ENCODE measurements at places on chromosomes 3 and 15.

GRCh38 chr3:77240072-77240650 lies 200.3 kb downstream of the ROBO2 start:
- DNase-seq: no peak

DNA sequence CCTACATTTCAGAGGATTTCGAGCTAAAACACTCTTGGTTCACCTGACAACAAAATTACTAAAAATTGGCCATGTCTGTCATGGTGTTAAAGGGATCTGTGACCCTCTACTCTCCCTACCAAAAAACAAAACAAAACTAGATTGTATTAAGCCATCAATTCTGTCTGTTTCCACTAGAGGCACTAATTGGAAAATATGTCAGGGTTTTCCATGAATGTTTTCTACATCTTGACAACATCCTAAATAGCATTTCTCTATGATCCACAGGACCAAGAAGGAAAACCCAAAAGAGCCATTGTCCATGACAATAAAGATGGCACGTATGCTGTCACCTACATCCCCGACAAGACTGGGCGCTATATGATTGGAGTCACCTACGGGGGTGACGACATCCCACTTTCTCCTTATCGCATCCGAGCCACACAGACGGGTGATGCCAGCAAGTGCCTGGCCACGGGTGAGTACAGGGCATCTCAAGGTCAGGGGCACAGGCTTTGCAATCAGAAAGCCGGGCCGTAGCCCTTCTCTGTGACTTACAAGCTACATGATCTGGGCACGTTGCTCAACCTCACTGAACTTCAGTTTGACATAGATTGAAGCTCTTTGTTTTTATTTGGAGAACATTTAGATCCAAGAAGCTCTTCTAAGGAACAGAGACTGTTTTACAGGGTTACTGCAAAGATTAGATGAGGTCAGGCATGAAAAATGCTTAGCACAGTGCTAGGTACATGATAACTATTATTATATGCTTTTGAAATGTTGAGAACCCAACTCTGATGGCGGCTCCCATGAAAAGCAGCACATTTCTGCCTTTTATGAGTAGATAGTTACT lies 74.8 kb downstream of the DNASE1L3 start:
- no peak for DNase-seq

DNA sequence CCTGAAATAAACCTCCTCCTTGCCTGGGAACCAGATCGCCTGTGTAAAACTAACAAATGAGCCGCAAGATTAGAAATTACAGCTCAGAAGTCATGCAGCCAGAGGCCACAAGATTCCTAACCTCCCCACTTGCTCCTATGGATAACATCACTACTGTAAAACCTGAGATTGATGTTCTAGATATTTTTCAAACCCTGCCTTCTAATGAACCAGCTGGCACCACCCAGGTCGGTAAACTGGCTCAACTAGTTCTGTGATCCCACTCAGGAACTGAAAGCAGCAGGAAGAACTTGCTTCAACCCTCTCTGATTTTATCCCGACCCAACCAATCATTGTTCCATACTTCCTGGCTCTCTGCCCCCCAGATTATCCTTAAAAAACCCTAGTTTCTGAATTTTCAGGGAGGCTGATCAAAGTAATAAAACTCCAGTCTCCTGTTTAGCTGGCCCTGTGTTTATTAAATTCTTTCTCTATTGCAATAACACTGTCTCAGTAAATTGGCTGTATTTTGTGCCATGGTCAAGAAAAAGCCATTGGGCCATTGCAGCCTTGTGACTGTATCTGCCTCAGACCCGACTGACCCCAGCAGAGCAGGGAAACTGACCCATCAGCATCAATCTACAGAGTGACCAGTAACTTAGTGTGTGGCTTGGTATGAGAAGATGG lies 98.9 kb downstream of the RPLP1 start:
- no peak for DNase-seq

DNA sequence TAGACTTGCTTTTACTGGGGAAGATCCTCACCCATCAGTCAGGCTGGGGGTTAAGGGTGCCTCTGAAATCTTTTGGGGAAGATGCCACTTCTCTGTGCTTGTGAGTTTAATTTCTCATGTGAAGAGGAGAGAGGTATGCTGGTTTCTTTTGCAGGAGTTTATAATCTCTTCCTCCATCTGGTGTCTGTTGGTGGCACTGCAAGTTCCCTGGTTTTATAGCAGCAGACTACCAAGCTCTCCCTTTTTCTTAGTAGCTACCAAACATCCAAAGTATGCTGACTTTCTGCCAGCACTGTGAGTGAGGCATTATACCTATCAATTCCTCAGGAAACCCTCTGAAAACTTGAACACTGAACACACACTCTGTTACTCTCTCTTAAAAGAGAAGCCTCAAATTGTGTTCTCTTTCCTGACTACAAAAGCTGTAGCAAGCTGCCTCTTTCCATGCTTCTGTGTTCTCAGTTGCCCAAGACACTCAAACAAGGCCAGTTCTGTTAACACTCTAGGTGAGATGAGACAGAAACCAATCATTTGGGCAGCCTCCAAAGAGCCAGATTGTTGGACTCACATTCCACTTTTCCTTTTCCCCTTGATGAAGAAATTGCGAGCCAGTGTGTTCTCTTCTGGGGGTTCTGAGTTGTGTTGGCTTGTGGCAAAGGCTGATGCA lies 299.5 kb downstream of the GAP43 start:
- no peak for DNase-seq

DNA sequence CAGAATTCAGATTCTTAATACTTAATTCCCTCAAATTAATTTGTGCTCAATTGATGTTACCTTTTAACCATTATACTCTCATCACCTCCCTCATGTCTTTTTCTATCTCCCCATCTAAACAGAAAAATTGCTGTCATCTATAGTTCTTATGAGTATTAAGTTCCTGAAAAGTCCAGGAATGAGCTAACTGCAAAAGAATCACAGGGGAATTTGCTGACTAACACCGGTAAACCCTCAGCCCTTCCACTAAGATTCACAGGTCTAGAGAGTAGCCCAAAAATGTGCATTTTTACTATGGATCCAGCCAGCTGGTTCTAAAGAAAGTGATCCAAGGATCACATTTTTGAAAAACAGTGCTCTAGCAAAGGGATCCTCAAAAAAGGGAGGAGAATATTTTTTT lies 67.0 kb downstream of the SETD2 start:
- DNase-seq: no peak

DNA sequence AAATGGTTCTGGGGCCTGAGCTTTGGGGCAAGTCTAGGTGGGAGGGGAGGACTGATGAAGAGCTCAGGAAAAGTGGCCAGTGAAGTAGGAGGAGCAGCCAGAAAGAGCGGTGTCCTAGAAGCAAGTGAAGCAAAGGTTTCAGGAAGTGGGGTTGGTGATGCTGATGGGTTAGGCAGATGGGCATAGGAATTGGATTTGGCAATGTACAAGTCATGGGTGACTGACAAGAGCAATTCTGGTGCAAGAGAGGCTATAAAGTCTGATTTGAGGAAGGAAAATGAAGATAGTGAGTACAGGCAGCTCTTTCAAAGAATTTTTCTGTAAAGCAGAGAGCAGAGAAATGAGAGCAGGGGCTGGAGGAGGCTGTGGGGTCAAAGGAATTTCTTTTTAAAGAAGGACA lies 19.7 kb downstream of the ALPK3 start:
- no peak for DNase-seq

DNA sequence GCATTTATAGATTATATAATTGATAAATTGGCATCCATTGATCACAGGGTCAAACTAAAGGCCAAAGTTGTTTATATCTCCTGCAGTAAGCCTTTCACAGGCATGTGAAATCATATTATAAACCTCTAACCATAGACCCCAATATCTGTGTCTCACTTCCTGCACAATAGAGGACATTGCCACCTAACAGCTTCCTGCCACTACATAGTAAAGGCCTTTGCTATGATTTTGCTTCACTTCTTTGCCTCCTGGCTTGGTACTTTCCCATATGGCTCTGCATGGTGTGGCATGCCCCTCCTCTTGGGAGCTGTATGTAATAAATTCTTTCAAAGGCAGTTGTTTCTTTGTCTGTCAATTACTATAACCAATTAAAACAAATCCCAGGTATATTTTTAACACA lies 20.4 kb downstream of the ZNF662 start:
- DNase-seq: no peak

GRCh38 chr15:62502451-62502850 lies 337.4 kb upstream of the C2CD4B start:
- no peak for DNase-seq

DNA sequence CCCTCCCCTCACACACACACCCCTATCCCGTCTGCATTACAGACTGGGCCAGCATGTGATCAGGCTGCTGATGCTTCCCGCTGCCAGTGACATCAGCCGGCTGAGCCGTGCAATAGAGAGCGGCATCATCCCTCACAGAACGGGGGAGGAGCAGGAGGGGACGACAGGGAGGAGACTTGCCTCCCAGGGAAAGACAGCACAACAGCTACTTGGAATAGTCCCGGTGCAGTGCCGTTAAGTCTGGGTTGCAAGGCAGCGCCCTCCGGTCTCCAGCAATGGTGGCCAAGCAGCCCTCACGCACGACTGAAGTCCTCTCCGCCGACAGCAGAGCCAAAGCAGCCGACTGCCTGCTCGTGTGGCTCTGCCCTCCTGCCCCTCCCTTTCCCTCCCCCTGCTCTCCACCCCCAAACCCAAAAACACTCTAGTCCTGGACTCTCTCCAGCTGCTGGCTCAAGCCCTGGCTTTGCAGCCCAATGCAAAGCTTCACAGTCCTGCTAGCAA lies 31.5 kb upstream of the RPS17 start:
- no peak for DNase-seq

- no peak for DNase-seq
Measured at GRCh38 chr3:128573160-128573559, 77.5 kb downstream of the RPN1 start.

DNA sequence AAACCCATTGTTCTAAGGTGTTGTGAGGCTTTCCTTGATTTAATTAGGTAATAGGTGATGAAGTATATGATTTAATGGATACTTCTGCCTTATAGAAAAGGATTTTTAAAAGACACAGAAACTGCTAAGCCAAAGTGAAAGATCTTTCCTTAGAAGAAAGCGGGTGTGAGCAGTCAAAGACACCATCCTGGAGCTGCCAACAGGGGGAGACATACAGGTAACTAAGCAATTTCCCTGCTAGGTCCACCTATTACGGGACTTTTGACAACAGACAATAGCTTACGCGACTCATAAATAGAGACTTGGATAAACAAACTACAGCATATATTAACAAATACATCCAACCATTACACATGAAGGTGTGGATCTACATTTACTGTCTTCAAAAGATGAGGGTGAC lies 669.5 kb downstream of the SQOR start:
- no peak for DNase-seq

DNA sequence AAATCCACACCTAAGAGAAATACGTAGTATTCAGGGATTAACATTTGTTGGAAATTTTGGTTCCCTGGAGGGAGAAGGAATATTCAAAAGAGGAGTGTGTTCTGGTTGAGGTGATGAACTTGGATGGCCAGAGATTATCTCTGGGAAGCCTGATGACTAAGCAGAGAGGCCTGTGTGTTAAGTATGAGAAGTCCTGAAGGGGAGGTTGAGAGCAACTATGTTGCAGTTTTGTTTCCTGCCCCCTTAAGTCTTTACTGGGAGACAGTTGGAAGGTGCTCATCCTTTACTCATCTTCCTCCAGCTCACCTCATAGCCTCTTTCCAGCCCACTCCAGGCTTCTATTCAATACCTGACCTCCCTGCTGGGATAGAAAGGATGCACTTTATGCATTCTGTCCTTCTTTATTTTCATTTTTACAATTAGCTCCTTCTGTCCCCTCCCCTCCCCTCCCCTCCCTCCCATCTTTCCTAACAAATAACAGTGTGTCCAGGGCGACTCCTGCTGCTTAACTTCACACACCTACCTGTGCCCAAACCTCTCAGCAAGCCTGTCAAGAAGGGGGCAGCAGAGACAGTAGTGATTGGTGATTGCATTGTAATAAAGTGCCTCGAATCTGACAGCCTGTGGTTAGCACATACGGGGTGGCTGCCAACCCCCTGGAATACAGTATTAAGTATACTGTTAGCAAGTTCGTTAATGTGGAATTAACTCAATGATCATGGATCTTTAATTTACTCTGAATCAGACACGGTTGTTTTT lies 11.9 kb downstream of the RAP2B start:
- DNase-seq: no peak

GRCh38 chr3:94709249-94709902 lies 646.5 kb downstream of the NSUN3 start:
- no peak for DNase-seq

GRCh38 chr3:194696702-194697101 lies 11.0 kb downstream of the FAM43A start:
- DNase-seq: no peak

DNA sequence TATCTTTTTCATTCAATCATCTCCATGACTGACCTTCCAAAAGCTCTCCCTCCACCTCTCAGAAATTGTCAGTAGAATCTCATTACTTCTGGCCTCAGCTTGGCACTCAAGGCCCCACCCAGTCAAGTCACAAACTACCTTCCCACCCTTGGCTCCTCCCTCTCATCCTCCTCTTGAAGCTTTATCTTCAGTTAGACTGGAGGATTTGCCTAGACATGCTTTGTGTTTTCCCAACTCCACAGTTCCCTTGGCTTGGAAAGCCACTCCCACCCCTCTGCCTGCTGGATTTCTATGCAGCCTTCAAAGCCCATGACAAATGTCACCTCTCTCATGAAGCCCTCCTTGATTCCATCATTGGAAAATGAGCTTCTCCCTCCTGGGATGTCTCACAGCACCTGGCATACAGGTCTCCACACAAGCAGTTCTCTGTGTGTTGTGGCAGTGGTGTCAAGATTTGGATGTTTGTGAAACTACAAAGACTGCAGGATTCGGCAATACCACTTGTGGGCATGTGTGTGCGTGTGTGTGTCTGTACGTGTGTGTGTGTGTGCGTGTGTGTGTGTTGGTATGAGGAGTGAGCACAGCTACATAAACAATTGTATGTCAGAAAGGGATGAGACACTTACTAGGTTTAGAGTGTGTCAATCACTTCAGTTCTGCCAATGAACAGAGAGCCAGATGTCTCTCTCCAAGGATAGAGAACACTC lies 45.3 kb upstream of the VPS8 start:
- no peak for DNase-seq

GRCh38 chr3:99772671-99773070 lies 45.0 kb upstream of the CMSS1 start:
- DNase-seq: no peak

- no peak for DNase-seq
Measured at GRCh38 chr3:158127250-158128219, 17.6 kb downstream of the RSRC1 start.

DNA sequence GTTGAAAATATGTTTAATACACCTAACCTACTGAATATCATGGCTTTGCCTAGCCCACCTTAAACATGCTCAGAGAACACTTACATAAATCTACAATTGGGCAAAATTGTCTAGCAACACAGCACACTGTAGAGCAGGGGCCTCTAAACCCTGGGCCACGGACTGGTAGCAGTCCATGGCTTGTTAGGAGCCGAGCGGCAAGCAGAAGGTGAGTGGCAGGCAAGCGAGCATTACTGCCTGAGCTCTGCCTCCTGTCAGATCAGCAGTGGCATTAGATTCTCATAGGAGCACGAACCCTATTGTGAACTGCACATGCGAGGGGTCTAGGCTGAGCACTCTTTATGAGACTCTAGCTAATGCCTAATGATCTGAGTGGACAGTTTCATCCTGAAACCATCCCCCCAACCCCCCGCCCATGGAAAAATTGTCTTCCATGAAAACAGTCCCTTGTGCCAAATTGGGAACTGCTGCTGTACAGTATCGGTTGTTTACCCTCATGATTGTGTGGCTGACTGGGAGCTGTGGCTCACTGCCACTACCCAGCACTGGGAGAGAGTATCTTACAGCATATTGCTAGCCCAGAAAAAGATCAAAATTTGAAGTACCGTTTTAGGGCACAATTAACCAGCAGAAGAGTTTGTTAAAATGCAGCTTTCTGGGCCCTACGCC lies 26.1 kb downstream of the CMSS1 start:
- no peak for DNase-seq
